ENCODE measurements at places on chromosomes 5 and 9.
A peak's percentile ranks its signal among the peaks of the same experiment; 100 is the strongest.

GRCh38 chr5:96142786-96143434, 181.3 kb upstream of the ELL2 start:
- DNase-seq: no peak

DNA sequence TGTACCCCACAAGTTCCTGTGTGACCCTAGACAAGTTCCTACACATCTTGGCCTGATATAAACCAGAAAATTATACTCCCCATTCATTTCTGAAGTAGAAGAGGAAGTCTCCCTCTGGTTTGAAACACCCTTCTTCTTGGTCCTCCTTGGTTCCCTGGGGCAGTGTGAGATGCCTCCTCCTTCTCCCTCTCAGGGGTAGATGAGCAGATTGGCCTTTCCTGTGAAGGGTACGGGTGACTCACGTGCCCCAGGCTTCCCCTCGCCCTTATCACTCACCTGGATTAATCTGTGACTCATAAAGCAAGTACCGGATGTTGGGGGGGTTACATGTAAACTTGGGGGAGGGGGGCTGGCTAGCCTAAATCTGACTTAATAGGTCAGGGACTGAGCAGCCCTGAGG, 11.1 kb upstream of the AQP3 start:
- DNase-seq: peak; percentile 78

GRCh38 chr5:163409384-163409783, 28.0 kb upstream of the CCNG1 start:
- DNase-seq: no peak

DNA sequence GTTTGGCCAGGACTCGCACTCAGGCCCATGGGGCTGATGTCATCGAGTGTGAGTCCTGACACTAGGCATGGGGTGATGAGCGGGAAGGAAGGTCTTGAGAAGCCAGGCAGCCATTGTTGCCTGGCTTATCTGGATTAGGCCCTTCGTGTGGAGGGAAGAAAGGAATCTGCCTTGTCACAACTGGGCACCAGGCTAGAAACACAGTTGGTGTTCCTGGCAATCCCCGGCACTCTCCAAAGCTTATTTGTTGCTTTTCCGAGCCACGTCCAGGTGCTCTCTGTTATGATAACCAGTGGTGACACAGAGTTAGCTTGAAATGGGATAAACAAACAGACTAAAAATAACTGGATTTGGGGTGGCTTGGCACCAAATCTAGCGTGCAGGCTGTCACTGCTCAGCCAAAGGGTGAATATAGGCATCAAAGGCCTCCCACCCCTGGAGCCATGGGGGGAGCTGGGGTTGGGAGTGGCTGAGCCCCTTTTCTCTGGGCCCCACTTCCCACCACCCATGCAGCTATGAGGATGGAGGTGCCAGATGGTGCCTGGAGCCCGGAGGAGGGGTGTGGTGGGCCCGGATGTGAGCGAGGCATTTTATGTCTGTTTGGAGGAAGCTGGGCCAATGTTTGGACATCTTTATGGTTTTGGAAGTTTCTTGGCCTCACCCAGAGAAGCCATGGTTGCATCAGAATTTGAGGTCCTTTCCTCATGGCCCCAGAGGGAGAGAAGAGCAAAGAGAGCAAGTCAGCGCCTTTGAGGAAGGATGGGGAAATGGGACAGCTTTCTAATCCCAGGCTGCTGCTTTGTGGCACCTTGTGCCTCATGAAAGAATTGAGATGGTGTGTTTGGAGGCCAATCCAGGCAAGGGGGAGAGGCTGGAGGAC, 98.0 kb upstream of the PITX1 start:
- DNase-seq: no peak

DNA sequence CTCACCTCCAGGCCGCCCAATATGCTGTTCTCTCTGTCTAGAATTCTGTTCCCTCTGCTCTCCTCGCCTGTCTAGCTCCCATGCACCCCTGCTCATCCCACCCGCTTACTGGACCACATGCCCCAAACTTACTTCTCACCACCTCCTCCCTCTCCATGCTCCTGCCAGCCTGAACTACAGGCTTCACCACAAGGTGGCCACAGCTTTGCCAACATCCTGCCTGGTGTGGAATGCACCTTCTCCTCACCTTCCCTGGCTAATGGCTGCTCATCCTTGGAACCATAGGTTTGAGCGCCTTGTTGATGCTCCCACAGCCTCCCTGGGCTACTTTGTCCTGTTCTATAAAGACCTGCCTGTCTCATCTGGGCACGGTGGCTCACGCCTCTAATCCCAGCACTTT, 9.6 kb downstream of the LAMC3 start:
- DNase-seq: no peak

GRCh38 chr9:92455217-92455616, 27.1 kb downstream of the ASPN start:
- DNase-seq: peak; percentile 17

Measured in CD4-positive, alpha-beta T cell treated with Interleukin-10 for 1 hour (primary cell).